ENCODE measurements at places on chromosomes 12 and 14.

DNA sequence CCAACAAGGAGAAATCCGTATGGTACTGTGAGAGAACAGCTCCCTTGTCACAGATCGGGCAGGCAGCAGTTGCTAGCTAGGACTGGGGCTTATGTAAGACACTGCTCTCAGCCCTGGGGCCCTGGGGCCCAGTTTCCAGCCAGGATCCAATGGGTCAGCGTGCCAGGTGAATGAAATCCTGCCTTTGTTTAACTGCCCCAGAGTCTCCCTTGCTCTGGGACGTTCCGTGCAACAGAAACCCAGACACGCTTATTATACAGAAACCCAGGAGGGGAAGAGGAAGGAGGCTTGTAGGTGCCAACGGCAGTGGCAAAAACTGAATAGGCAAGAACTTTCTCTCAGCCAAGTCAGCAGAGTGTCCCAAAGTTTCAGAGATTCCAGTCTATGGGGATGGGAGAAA is 110.6 kb downstream of the DIO2 start:
- peak; percentile 67 for DNase-seq

DNA sequence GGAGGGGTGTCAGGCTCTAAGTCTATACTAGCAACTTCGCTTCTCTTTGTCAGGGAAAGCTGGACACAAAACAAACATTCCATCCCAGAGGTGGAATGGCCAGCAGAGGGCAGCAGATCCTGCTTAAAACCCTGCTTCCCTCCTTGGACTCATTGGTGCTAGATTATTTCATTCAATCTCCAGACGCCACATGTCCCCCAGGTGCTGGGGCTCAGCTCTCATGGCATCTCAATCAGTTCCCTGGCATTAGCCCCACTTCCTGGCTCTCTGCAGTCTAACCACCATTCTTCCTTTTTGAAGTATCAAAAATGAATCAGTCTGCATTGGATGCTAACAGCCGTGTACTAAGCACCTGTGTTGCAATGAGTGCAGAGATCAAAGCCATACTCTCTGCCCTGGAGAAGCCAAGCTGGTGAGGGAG is 8.1 kb upstream of the PPP1R1A start:
- DNase-seq, result peak; percentile 70

DNA sequence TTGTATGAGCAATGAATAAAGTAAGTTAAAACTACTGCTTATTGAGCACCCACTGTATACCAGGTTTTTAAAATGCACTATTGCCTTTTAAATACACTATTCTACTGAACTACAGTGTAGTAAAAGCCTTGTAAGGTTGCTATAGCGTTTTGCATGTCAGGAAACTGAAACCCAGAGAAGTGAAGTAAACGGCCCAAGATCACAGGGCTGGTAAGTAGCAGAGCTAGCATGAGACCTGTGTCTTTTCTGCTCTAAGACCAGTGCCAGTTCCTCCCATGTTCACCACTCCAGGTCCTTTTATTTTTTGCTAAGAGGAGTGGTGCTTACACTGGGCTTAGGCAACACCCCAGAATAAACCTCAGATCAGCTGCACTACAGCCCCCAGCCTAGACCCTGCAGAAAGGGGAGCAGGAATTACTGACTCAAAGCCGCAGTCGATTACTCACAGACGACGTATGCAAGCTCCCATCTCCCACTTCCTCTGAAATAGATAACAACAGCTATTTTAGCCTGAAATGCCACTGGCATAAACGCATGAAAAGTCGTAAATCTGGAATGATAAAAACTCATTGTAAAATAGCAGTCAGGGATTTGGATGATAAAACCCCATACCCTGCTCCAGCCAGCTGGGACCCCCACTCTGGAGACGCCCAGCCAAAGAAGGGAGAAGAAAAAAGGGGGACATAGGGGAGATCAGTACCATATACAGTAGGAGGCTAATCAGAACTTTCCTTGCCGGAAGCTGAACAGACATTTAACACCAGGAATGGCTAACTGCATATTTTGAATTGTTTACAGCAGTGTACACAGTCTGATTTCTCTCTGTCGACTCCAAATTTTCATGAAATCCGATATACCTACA is 108.3 kb downstream of the NUAK1 start:
- DNase-seq, result no peak

DNA sequence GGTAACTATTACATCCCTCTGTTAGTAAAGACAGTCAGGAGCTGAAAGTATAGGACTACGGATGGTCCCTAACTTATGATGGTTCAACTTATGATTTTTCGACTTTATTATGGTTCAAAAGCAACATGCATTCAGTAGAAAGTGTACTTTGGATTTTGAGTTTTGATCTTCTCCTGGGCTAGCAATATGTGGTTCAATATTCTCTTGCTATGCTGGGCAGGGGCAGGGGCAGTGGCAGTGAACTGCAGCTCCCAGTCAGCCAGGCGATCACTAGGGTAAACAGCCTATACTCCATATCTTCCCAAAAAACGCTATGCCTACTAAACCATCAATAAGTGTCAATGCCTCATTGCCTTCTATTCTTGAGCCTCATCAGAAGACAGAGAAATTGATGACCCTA is 292.7 kb downstream of the EMP1 start:
- no peak for DNase-seq

DNA sequence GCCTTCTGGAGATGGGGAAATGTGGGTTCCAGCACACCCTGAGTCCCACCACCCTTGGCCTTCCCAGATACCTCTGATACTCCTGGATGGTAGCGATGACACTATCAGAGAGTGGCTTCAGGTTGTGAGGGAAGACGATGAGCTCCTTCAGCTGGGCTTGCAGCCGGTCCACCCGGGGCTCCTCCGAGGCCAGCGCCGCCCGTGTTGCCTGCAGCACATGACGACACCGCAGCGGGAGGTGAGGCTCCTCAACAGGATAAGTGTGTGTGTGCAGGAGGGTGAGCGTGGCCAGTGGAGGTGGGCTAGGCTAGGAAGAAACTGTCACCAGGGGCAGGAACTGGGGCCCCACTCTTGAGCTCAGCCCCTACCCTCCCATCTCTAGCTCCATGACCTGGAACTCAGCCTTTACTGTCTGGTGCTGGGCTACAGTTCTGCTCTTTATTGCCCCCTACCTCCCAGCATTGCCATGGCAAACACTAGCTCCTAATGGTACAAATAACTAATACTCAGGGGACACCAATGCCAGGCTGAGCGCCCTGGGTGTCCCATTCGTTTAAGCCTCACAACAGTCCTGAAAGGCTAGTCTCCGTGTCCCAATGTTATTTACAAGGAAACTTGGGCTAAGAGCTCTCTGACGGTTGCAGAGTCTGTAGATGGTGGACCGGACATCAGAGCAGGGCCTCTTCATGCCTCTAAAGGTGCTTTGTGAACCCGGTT is 64.1 kb downstream of the SYNE3 start:
- DNase-seq, result peak; percentile 46

GRCh38 chr12:125922330-125922729 is 857.1 kb downstream of the AACS start:
- DNase-seq, result no peak
